Hematopoietic multipotent progenitor cell (in vitro differentiated cells): ENCODE measurements at places on chromosomes 16 and 17.
A peak's percentile ranks its signal among the peaks of the same experiment; 100 is the strongest.

DNA sequence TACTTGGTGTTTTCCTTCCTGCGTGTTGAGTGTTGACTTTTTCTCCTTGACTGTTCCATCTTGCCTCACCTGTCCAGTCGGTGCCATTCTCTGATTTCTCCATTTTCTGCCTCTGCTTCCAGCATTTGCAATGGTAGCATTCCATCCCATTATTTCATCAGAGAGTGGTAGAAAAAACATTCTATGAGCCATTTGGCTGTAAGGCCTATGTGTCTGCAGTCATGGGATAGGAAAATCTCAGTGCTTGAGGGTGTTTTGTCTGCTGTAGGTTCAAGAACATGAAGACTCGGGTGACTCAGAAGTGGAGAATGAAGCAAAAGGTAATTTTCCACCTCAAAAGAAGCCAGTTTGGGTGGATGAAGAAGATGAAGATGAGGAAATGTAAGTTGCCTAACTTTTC, 2.7 kb downstream of the UTP18 start:
- DNase-seq, result no peak

DNA sequence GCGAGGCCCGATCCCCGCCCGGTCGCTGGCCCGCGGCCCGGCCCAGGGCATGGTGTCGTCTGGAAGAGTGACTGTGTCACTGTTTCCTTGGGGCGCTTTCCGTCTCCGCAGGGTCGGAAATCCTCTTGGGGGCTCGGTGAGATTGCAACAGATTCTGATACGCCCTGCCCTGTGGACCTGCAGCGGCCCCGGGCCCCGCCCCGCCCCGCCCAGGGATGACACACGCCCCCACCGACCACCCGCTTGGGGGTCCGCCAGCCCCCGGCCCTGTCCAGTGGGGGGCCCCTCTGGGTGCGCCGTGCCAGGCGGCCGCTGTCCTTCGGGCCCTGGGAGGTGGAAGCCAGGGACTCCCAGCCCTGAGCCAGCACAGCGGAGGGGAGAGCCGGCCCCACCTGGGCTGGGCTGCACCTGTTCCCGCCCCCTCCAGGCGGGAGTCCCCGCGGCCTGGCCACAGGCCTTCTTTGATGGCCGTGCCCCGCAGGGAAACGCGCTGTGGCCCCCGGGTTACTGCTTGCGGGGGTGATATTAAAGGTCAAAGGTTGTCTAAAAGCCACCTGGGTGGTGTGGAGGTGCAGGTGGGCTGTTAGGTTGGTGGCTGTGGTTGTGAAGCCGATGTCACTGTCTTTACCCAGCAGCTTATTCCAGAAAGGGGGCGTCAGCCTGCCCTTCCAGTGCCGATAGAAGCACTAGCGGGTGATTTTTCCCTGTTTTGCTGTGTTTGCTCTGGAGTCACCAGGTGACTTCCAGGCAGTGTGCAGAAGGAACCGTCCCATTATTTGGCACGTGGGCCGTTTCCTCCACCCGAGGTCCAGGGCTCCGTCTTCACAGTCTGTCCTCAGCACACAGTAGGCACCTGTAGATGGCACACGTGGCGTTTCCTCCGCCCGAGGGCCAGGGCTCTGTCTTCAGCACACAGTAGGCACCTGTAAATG, 752 bp downstream of the TBC1D24 start:
- DNase-seq, result peak; percentile 70

DNA sequence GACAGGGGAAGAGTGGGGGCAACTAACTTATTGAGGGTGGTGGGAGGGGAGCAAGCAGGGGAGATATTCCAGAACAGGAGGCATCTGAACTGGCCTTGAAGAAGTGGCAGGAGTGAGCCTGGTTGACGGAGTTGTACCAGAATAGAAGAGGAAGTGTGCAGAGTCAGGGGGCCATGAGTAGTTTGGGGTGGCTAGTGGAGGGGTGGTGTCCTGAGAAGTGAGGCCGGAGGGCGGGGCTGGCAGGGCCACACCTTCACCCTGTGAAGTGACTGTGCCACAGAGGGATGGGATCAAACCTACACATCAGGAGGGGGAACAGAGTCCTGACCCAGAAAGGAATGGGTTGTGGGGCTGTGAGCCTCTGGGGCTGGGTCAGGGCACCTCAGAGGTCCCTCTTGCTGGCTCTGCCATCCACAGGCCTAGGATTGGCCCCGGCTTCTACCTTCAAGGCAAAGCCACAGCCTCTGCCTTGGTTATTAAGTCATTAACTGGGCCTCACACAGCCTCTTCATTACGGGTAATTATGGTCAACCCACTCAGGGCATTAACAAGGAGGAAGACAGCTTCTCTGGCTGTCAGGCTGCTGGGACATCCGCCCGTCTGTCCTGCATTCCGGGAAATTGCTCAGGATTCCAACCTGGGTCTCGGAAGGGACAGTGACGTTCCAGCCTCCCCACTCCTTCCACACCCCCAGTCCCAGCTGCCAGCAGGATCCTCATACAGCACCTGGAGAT, 12.7 kb downstream of the SPNS2 start:
- DNase-seq, result no peak

- no peak for DNase-seq
Observed at GRCh38 chr17:1493291-1493980, 950 bp upstream of the MYO1C start.

DNA sequence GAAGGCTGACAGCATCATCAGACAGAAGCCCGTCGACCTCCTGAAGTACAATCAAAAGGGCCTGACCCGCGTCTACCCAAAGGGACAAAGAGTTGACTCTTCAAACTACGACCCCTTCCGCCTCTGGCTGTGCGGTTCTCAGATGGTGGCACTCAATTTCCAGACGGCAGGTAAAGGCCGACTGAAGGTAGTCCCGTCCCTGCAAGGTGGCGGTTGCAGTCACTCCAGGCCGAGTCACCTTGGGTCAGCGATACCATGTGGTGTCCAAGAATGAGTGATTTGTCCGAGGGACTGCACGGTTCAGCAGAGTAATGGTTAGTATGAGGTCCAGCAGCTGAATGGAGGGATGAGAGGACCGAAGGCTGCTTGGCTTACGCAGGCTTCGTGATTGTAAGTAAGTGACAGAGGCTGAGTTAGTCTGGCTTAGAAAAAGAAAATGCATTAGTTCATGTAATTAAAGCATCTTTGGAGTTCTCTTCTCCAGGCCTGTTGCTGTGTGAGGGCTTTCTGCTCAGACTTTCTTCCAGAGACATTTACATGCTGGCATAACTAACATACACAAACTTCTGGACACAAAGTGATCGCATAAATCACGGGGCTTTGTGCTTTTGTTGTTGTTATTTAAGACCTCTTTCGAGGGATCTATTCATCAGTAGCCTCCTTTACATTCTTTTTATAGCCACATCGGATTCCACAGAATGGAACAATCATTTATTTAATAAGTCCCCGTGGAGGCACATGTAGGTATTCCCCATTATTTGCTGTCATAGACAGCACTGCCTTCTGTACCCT, 74.9 kb downstream of the SDR42E1 start:
- no peak for DNase-seq

DNA sequence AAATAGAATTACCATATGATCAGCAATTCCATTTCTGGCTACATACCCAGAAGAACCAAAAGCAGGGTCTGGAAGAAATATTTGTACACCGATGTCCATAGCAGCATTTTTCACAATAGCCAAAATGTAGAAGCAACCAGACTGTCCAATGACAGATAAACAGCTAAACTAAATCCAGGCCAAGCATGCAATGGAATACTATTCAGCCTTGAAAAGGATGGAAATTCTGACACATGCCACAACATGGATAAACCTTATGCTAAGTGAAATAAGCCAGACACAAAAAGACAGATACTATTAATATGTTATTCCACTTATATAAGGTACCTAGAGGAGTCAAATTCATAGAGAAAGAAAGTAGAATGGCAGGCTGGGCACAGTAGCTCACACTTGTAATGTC, 25.9 kb upstream of the CREBBP start:
- no peak for DNase-seq

DNA sequence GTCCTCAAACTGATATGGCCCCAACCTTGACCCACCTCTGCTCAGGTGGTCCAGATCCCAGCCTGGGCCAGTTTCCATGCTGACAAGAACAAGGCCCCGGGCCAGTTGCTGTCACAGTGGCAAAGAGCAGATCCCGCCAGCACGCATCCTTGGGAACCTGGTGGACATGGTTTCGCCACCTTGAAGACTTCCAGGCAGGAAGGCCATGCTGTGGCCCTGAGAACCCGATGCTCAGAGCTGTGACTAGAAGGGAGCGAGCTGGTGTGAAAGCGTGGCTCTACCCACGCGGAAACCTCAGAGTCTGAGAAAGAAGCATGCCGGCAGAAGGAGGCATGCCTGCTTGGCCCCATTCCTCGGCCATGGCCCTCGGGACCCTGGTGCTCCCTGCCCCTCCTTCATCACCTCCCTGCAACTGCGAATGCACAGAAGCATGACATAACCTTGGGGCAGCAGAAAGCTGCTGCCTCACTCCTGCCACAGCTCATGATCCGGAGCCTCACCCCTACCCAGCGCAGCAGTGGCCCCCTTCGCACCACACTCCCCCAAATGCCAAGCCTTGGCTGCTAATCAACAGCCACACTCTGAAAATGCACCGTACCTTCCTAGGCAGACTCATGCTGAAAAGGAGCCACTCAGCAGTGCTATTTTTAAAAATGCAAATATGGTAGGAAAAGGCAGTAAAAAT, 33.2 kb downstream of the UBE2O start:
- no peak for DNase-seq

GRCh38 chr16:21628772-21629171, 23.6 kb downstream of the IGSF6 start:
- DNase-seq, result no peak

DNA sequence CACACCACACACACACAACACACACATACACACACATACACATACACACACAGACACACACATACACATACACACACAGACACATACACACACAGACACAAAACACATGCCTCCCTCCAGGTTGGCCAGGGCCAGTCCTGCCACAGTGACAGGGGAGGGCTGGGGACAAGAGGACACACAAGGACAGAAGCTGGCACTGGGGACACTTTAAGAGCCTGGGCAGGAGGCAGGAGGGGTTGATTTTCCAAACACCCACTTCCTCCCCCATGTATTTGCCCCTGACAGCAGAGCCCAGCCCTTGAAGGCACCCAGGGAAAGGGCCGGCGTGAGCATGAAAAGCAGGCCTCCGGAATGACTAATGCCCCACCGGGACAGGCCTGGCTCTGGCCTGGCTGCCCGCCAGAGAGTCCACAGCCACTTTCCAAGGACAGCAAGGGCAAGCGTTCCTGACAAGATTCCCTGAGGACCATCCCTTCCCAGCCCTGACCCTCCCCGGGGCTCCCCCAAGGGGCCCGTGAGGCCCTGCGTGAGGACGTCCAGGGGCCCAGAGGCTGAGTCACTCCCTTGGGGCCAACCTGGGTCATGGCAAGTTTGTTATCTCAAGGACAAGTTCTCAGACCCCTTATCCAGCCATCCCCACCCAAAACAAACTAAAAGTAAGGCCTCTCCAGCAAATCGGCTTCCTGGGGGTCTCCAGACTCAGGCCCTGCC, 235.6 kb downstream of the ZNF423 start:
- DNase-seq, result no peak

DNA sequence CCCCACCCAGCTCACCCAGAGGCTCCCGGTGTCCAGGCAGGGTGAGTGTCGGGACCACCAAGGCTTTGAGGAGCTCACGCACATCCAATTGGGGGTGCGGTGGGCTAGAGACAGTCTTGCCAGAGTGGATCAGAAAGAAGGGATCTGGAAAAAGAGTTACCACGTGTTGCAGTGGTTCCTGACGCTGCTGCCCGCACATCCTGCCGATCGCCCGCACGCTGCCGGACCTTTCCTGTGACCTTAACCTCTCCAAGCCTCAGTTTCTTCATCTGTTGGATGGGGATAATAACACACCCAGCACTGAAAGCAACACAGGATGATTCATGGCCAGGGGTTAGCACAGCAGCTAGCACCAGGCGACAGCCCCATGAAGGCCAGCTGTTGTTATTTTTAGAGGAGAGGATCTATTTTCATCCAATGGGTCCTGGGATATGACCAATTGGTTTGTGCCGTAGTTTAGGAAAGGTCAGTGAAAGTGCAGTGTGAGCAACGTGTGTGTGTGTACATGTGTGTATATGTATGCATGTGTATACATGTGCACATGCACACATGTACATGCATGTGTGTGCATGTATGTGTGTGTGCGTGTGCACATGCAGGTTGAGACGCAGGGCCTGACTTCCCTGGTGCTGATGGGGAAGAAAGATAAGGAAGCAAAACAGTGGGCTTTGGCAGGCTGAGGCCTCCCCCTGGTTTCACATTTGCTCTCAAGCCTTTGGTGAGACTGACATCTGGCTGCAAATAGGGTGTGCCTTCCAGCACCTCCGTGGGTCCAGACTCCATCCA, 2.5 kb downstream of the ITGAX start:
- DNase-seq, result no peak

DNA sequence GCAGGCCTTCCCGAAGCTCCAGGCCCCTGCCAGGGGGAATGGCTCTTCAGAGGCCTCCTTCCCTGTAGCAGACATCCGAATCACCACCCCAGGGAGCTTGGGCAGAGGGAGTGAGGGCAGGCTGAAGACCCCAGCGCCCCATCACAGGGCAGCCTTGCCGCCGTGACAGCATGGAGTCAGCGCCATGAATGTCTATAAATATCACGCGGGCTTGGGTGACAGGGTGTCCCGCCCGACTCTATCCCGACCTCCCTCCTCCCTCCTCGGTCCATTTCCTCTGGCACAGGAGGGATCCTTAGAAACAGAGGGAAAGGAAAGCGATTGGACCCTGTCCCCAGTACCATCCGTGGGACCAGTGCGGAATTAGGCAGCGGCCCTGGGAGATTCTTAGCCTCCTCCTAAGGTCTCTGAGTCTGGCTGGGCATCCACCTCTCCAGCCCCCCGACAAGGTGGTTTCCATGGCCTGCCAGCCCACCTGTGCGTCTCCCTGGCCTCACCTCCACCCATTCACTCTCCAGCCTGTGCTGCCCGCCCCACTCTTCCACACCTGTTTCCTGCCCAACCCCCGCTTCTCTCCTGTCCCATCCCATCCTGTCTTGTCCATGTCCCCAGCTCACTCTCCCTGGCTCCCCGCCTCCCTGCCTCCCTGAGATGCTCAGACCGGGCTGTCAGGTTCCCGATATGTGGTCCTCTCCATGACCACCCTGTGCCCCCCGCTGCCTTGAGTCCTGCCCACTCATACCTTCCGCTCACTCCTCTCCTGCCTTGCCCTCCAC, 5.1 kb downstream of the ATP2A1 start:
- DNase-seq, result no peak

DNA sequence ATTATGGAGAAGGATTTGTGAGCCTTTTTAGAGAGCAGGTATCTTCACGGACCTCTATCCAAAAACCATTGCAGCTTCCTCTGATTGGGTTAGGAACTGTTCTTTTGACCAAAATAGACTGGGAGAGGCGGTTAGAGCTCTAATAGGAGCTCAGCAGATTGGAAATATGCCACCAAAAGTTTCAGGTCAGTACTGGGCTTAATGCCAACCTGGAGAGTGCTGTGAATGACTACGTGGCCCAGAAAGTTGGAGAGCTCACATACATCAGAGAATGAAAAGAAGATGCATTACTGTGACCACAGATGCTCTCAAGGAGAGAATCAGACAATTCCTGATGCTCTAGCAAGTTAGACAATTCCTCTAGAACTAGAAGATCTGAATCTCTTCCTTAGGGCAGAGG, 86.5 kb downstream of the ABCA8 start:
- DNase-seq, result no peak
